Stimulated activated CD4-positive, alpha-beta T cell treated with anti-CD3 and anti-CD28 coated beads, Interleukin-15, amount 100 ng/mL, for 1 hour (primary cell): ENCODE measurements at places on chromosomes 6 and 20.

DNA sequence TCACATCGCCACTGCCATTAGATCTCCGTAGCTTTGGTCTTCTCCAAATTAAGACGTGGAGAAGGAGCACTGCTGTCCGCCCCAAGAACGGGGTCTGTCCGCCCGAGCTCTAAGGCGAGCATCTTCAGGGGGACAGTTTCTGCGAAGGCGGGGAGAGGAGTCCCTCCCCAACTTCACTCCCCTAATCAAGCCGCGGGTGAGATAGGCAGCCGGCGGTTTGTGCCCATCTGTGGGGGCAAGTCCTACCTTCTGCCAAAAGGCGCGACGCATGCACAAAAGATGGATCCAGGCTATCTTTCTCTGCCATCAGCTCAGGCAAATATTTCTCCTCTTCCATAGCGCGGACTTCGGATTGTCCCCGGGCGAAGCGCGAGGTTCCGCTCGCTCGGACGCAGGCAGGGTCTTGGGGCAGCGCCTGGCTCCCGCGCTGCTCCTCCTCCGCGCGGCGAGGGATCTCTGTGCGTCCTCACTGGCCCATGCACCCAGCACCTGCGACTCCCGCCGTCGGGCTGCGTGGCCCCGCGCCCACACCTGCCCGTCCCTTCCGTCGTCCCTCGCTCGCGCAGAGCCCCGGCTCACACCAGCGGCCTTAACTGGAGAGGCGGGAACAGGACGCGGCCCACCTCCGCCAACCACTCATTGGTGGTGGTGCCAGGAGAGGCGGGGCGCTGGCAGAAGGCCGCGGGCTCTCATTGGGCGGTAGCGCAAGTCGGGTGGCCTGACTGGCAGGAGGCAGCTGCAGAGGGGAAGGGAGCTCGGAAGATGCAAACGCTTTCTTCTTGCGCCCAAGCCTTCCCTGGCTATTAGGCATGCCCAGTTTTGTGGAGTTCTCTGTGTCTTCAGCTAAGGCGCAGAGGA is at the start of gene KHDRBS2:
Gene KHDRBS2 (minus strand): TSS at position 614 of the 858 bp plus-strand sequence.
- no peak for DNase-seq

DNA sequence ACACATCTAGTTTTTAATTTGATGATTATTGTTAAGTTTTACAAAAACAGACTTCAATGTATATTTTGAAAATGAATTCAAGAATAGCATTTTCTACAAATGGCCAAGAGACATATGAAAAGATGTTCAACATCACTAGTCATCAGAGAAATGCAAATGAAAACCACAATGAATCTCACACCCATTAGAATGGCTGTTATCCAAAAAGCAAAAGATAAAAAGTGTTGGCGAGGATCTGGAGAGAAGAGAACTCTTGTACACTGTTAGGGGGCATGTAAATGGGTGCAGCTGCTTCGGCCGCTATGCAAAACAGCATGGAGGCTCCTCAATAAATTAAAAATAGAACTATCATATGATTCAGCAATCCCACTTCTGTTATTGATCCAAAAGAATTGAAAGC is 185.8 kb upstream of the CCN2 start:
- no peak for DNase-seq

GRCh38 chr20:41377275-41377674 is 10.7 kb upstream of the EMILIN3 start:
- no peak for DNase-seq

GRCh38 chr20:33606118-33606771 is 55.9 kb upstream of the C20orf144 start:
- DNase-seq, result no peak

DNA sequence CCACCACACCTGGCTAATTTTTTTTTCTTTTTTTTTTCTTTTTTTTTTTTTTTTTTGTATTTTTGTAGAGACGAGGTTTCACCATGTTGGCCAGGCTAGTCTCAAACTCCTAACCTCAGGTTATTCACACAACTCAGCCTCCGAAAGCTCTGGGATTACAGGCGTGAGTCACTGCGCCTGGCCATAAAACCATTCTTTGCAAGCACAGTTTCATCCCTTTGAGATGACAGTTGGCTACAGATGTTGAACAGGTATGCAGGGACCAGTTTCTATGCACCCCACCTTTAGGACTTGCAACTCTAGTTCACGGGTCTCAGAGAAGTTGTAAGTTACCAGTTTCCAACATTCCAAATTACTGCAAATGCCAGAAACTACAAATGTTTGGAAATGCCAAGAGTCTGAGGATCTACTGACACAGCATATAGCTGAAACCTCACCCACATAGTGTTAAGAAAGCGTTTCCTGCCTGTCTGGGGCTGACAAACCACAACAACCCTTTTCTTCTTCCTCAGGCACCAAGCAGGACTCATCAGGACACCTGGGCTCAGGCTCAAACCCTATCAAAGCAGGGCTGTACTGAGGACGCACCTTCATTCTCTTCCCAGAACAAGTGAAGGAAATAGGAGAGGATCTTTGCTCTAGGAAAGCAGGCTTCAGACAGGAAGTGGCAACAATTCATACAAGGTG is 22.9 kb downstream of the ARHGAP18 start:
- no peak for DNase-seq

DNA sequence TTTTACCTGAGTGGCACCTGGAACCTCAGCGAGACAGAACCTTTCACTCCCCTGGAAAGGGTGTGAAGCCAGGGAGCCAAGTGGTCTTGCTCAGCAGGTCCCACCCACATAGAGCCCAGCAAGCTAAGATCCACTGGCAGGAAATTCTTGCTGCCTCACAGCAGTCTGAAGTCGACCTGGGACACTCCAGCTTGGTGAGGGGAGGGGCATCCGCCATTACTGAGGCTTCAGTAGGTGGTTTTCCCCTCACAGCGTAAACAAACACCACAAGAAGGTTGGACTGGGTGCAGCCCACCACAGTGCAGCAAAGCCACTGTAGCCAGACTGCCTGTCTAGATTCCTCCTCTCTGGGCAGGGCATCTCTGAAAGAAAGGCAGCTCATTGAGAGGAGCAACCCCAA is 134.7 kb upstream of the RSPO3 start:
- no peak for DNase-seq

- DNase-seq, result no peak
Observed at GRCh38 chr6:32171234-32171633, 4.7 kb downstream of the AGPAT1 start.

DNA sequence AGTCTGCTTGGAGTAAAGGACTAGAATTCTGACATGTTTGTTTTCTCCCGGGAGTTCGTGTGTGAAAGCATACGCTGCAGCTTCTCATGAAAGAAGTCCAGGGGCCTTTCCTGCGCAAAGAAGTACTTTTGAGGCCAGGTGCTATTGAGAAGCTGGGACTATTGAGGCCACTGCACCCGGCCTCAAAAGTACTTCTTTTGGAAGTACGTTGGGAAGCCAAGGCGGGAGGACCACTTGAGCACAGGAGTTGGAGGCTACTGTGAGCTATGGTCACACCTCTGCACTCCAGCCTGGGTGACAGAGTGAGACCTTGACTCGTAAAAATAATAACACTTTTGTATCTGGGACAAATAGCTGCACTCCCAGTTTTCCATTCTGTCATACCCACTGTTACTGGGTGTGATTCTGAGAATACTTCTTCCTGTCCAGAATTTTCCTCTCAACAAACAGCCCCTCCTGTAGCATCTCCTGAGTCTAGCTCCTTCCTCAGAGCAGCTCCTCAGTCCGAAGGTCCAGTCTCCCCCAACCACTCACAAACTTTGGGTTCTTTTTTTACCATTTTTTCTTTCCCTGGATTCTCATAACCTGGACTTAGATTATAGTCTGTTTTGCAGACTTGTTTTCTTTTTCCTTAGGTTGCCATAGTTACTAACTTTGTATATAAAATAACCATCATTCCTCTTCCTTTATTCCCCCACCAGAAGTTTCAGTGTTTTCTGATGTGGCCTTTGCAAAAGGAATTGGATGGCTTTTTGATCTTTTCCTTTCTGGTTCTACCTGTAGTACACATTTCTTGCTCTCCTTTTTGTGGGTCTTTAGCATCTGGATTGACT is 12.7 kb downstream of the STK35 start:
- DNase-seq, result no peak

DNA sequence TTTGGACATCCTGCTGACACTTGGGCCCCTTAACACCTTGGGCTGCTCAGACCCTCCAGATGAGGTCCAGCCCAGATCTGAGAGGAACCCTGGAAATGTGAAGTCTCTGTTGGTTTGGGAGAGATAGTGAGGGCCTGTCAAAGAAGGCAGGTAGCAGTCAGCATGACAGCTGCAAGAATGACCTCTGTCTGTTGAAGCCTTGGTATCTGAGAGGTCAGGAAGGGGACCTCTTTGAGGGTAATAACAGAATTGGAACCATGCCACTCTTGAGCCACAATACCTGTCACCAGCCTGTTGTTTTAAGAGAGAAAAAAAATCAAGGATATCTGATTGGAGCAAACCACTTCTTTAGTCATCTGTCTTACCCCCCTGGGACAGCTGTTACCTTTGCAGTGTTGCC is 4.2 kb downstream of the SYS1 start:
- no peak for DNase-seq

- no peak for DNase-seq
Observed at GRCh38 chr6:30948811-30949210, 8.0 kb downstream of the MUCL3 start.

- no peak for DNase-seq
Observed at GRCh38 chr20:19761841-19762240, 3.8 kb downstream of the RIN2 start.

DNA sequence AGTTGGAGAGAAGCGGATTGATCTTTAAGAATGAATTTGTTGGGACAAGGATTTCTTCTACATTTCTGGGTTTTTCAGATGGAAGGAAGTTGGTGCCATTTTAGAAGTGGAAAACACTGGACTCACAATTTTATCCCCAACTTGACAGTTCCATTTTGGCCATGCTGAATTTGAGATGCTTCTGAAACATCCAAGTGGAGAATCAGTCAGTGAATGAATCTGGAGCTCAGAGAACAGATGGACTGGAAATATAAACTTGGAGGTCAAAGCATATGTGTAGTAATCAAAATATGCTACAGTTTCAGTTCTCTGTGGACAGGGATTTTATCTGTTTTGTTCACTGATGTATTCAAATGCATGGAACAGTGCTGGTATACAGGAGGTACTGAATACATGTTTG is 89.9 kb downstream of the KCNQ5 start:
- no peak for DNase-seq
